ENCODE measurements at places on chromosomes 13 and 19. TPM values are rescaled to one million over a fixed set of nuclear protein-coding genes. Genes with fewer than 3 reads are reported as not detected.

DNA sequence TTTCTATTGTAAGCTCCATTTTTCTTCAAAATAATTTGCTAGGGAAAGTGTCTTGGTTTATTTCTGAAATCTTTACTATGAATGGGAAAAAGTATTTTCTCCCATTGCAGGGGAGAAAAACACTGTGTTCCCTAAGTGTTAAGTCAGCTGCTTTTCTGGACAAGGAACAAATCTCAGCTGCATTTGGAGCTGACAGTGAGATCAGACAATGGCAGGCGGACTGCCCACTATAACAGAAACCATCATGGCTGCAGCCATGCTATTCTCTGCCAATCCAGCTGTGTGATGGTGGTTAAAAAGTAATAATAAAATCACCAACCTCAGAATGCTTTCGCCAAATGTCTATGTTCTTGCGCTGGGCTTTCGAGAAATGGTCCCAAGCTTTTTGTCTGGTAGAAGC lies 302.7 kb downstream of the DNAJC15 start:
- no peaks in the 10 kb centered on the region for H3K27me3 ChIP-seq
- H3K36me3 ChIP-seq, result no peaks in the 10 kb centered on the region
- DNase-seq, result no peak
- no peak overlapping the region for H3K27ac ChIP-seq
- H3K4me3 ChIP-seq, result no peak overlapping the region
- H3K4me1 ChIP-seq, result no peaks in the 10 kb centered on the region

The LHB gene
- not detected for total RNA-seq

DNA sequence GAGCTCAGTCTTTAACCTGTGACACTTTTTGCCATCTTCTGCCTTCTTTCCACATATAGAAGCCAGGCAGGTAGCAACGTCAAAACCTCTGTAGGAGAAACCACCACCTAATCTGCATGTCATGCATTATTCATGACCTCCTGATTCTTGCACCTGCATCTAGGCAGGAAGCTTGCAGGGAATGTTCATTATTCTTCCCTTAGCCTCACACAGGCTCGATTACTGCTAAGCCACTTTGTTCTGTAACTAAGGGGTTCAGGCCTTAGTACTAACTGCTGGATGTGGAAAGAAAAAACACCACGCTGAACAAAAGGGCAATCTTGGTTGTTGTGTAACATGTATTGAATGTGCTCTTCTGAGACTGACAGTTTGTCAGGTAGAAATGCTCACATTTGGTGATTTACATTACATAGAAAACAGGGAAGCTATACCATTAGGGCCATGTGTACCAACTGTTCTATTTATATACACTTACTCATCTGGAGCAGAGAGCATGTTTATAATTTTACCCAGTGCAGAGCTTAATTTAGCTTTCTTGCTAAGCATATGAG lies 366.9 kb downstream of the KLF12 start:
- H3K36me3 ChIP-seq, result no peaks in the 10 kb centered on the region
- no peaks in the 10 kb centered on the region for H3K27me3 ChIP-seq
- peaks cover 27% of the 10 kb centered on the region for H3K4me1 ChIP-seq
- H3K27ac ChIP-seq, result peak overlapping the region; percentile 86

GRCh38 chr19:1648459-1648849 lies 4.0 kb downstream of the TCF3 start:
- H3K4me1 ChIP-seq, result no peaks in the 10 kb centered on the region
- no peak overlapping the region for H3K4me3 ChIP-seq
- H3K27me3 ChIP-seq, result no peaks in the 10 kb centered on the region
- H3K27ac ChIP-seq, result no peak overlapping the region
- no peak for DNase-seq

The ZNF431 gene
- 10.2 TPM for total RNA-seq

The TGFB1 gene
- 103 TPM for total RNA-seq

- no peak overlapping the region for H3K4me3 ChIP-seq
- peak overlapping the region; percentile 23 for H3K27ac ChIP-seq
- H3K27me3 ChIP-seq, result no peaks in the 10 kb centered on the region
- peaks cover 32% of the 10 kb centered on the region for H3K4me1 ChIP-seq
- DNase-seq, result no peak
- no peaks in the 10 kb centered on the region for H3K36me3 ChIP-seq
Observed at GRCh38 chr13:40586886-40587565, 79.4 kb downstream of the FOXO1 start.

DNA sequence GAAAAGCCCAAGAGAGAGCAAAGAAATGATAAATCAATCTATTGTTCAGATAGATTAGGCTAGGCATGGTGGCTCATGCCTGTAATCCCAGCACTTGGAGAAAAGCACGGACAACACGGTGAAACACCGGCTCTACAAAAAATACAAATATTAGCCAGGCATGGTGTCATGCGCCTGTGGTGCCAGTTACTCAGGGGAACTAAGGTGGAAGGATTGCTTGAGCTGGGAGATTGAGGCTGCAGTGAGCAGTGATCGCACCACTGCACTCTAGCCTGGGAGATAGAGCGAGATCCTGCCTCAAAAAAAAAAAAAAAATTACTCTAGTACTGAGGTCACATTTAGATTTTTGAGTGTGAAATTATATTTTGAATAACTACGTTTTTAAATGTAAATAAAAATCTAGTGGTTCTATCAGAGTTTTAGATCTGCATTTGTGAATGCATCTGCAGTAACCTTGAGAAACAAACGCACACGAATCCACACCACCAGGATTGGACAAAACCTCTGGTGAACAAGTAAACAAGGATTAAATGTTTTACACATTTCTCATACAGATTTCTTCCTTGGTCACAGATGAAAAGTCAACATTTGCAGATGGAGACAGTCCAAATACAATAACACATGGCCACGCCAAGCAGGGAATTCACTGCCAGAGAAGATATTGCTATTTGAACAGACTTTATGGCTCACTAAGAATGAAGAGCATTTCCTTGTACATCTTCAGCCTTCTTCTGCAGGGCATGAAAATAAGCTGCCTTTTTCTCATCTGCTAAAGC lies 917.6 kb downstream of the PCDH9 start:
- H3K4me3 ChIP-seq, result no peak overlapping the region
- DNase-seq, result no peak
- H3K36me3 ChIP-seq, result no peaks in the 10 kb centered on the region
- H3K4me1 ChIP-seq, result no peaks in the 10 kb centered on the region

DNA sequence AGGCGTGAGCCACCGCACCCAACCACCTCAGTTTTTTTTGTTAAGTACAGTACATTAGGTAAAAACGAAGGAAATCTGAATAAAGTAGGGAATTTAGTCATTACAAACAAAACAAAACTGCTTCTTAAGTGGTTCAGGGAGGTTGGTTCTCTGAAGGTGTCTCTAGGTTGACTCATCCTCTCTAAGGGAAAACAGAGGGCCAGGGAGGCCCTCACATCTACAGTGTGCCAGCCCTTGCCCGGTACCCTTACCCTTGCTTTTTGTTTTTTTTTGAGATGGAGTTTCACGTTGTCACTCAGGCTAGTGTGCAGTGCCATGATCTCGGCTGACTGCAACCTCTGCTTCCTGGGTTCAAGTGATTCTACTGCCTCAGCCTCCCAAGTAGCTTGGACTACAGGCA lies 17.2 kb upstream of the JUND start:
- peaks cover 40% of the 10 kb centered on the region for H3K4me1 ChIP-seq
- H3K4me3 ChIP-seq, result no peak overlapping the region
- no peaks in the 10 kb centered on the region for H3K27me3 ChIP-seq

- H3K36me3 ChIP-seq, result no peaks in the 10 kb centered on the region
- H3K4me1 ChIP-seq, result peaks cover 39% of the 10 kb centered on the region
- peak overlapping the region; percentile 98 for H3K27ac ChIP-seq
- DNase-seq, result no peak
- H3K4me3 ChIP-seq, result peak overlapping the region; percentile 98
Observed at GRCh38 chr13:113209759-113210421, 477 bp downstream of the CUL4A start.

DNA sequence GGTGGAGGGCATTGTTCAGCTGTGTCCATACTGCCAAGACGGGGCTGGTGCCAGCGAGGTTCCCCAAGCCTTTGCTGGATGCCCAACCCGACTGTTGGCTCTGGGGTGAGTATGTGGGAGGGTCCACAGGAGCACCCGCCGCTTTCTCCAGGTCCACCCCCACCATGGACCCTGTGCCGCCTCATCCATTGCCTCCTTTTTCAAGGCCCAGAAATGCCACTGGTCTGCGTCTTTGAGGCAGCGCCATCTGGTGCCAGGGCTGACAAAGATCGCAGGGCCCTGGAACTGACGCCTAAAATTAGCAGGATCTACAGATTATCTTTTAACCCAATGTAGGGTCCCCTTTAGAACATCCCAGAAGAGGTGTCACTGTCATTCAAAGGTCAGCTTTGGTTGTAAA lies 34.6 kb downstream of the NFIX start:
- no peaks in the 10 kb centered on the region for H3K36me3 ChIP-seq
- H3K27ac ChIP-seq, result peak overlapping the region; percentile 95
- H3K27me3 ChIP-seq, result no peaks in the 10 kb centered on the region
- peaks cover 28% of the 10 kb centered on the region for H3K4me1 ChIP-seq
- H3K4me3 ChIP-seq, result no peak overlapping the region

DNA sequence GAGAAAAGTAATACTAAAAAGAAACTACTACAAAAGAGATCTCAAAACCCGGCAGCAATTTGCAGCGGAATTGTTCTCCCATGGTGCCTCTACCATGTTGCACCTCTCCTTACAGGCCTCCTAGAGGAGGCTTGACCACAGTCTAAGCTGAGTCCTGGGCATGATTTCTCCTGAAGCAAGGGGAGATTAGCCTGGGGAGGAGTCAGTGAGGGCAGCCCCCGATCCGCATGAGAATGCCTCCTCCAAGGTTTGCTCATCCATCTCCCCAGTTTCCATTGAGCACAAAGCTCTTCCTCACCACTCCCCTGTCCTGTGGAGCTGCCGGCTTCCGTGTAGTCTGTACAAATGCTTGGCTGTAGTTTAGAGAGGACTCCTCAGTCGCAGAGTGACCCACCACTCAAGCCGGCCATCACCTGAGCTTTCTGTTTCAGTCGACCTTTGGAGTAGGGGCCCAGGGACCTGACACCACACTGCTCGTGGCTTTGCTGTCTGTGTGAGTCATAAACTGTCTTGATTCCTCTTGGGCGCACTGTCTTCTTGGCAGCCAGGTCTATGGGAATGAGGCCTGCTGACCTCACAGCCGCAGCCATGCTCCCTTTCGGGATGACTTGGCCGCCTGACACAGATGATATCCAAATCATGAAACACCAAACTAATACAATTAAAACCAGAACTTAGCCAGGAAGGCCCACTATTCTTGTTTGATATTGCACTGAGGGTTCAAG lies 72.3 kb downstream of the C1QTNF9 start:
- H3K4me1 ChIP-seq, result no peaks in the 10 kb centered on the region
- H3K27me3 ChIP-seq, result no peaks in the 10 kb centered on the region
- no peaks in the 10 kb centered on the region for H3K36me3 ChIP-seq
- H3K4me3 ChIP-seq, result no peak overlapping the region

The P2RY11 gene
- total RNA-seq, result 10.5 TPM

DNA sequence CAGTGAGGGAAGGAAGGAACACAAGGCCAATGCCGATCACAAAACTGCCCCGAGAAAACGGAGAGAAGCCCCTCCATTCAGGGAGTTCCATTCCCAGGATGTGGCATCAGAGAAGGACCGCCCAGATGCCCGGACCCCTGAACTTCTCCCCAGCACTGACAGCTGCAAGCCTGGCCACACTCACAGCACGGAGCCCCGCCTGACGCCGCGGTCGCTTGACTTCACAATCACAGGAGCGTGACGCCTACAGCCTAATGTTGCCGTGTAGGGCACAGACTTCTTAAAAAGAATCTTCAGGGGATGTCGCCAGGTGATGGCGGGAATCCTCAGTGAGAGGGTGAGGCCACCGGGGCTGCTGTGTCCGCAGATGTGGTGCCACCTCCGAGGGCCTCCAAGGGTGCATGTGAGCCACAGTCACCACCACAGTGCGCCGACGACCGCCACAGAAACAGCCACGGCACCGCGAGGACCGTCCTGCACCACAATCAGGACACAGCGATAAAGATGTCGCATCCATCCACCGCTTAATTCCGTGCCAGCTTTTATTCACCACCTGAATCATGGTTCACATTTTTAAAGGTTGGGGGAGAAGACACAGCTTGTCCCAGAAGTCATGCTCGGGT lies 77.2 kb downstream of the SPACA7 start:
- H3K27ac ChIP-seq, result no peak overlapping the region
- no peak for DNase-seq
- H3K36me3 ChIP-seq, result no peaks in the 10 kb centered on the region
- H3K4me3 ChIP-seq, result no peak overlapping the region
- H3K4me1 ChIP-seq, result no peaks in the 10 kb centered on the region

GRCh38 chr13:83878691-83879430 lies 3.4 kb downstream of the SLITRK1 start:
- no peak for DNase-seq
- H3K4me3 ChIP-seq, result peak overlapping the region; percentile 54
- no peak overlapping the region for H3K27ac ChIP-seq
- H3K27me3 ChIP-seq, result peaks cover 5% of the 10 kb centered on the region
- H3K36me3 ChIP-seq, result no peaks in the 10 kb centered on the region

The CYP2F1 gene
- total RNA-seq, result not detected

GRCh38 chr13:109165417-109165904 lies 536.0 kb downstream of the MYO16 start:
- no peaks in the 10 kb centered on the region for H3K4me1 ChIP-seq
- H3K4me3 ChIP-seq, result no peak overlapping the region
- H3K27me3 ChIP-seq, result no peaks in the 10 kb centered on the region
- DNase-seq, result no peak
- no peaks in the 10 kb centered on the region for H3K36me3 ChIP-seq

Measured in ascending aorta (tissue), 2 donors.